GM23338 (cell line): ENCODE measurements at places on chromosomes 4 and X. TPM values are rescaled to one million over a fixed set of nuclear protein-coding genes. Genes with fewer than 3 reads are reported as not detected.
A peak's percentile ranks its signal among the peaks of the same experiment; 100 is the strongest.

DNA sequence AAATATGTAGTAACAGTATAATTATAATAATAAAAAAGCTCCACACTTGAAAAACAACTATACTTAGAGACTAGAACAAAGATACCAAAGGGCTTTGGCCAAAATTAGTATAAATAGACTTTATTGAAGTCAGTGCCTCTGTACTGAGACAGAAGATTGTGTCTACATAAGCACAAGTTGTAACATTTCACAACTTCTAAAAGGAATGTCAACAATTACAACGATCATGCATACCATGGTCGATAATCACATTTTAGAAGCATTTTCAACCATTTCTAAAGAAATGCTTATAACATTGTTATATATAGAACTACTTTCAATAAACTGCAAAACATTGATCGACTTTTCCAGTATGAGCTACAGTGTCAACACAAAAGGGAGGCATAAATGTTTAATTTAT is 57.0 kb downstream of the DHX15 start:
- peaks cover 6% of the 10 kb centered on the region; the same call in 1 of the 2 replicates for H3K4me1 ChIP-seq
- H3K27ac ChIP-seq, result no peak overlapping the region; the same call in 1 of the 2 replicates
- no peak for DNase-seq
- no peaks in the 10 kb centered on the region for H3K27me3 ChIP-seq

DNA sequence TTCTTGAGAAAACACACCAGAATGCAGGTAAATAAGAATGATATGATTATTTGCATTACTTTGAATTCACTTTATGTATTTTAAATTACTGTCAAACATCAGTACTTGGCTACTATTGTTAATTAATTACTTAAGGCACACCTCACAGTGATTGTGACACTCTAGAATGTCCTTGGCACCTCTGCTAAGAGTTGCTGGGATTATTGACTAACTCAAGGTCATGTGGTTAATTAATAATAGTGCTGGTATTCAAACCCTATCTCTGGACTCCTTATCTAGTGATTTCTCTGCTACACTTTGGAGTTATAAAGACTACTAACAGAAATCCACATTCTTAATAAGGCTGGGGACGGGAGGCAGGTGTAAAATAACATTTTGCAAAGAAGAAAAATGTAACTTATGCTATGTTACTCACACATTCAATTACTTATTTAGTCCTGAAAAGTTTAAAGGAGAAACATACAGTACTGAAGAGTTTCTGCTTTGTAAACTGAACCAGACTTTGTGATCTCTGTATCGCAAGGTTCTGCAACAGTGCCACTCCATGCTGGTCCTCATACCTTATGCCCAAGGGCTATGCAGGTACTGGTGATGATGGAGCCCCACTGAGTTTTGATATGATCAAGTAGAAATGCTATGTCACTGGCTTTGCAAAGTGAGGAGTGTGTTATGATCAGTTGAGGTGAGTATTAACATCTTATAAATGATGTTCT is 242.7 kb downstream of the MID1IP1 start:
- no peaks in the 10 kb centered on the region for H3K36me3 ChIP-seq
- H3K4me1 ChIP-seq, result no peaks in the 10 kb centered on the region
- no peaks in the 10 kb centered on the region for H3K27me3 ChIP-seq
- no peak overlapping the region for H3K4me3 ChIP-seq
- DNase-seq, result no peak

GRCh38 chrX:34586936-34587335 is 70.1 kb downstream of the TMEM47 start:
- peaks cover 27% of the 10 kb centered on the region for H3K4me1 ChIP-seq
- DNase-seq, result no peak
- no peak overlapping the region for H3K4me3 ChIP-seq
- H3K27me3 ChIP-seq, result no peaks in the 10 kb centered on the region
- H3K27ac ChIP-seq, result no peak overlapping the region

The ELOVL6 gene
- total RNA-seq, result 84.6 and 89.5 TPM in 2 replicates

- H3K27me3 ChIP-seq, result no peaks in the 10 kb centered on the region
- no peak for DNase-seq
- no peak overlapping the region for H3K4me3 ChIP-seq
Measured at GRCh38 chrX:39559229-39559628, 538.5 kb downstream of the BCOR start.

GRCh38 chr4:165828928-165829327 is 44.1 kb upstream of the TLL1 start:
- H3K36me3 ChIP-seq, result no peaks in the 10 kb centered on the region
- H3K27ac ChIP-seq, result no peak overlapping the region
- no peak for DNase-seq
- no peak overlapping the region for H3K4me3 ChIP-seq
- H3K4me1 ChIP-seq, result no peaks in the 10 kb centered on the region

GRCh38 chrX:123263270-123263669 is 79.2 kb downstream of the GRIA3 start:
- no peaks in the 10 kb centered on the region for H3K36me3 ChIP-seq
- peak; percentile 11 for DNase-seq
- H3K27ac ChIP-seq, result no peak overlapping the region
- H3K4me1 ChIP-seq, result peaks cover 7% of the 10 kb centered on the region; the same call in 1 of the 2 replicates
